ENCODE measurements at places on chromosomes 5 and 9.

GRCh38 chr5:155728146-155728856 is 598.7 kb upstream of the SGCD start:
- DNase-seq, result no peak

- no peak for DNase-seq
Measured at GRCh38 chr9:118976160-118976559, 393.1 kb downstream of the BRINP1 start.

GRCh38 chr5:113917997-113918396 is 404.5 kb downstream of the YTHDC2 start:
- no peak for DNase-seq

GRCh38 chr9:33946779-33947535 is 101.7 kb downstream of the UBAP2 start:
- DNase-seq, result no peak

- DNase-seq, result no peak
Measured at GRCh38 chr9:134554373-134555093, 87.1 kb upstream of the COL5A1 start.

DNA sequence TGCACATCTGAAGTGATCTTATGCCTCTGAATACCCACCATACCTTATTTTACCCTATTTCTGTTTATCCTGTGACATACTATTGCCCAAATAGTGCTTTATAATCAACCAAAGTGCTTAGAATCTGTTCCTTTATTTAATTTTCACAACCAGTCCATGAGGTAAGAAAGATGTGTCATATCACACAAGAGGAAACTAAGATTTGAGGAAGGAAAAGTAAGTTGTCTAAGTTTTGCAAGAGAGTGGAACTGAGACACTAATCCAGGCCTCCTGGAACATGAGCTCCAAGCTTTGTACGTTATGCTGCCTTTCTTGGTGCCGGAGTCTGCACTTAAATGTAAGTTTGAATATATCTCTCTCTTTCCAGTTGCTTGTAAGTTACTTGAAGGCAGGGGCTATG is 17.2 kb downstream of the KDM3B start:
- no peak for DNase-seq

- DNase-seq, result no peak
Measured at GRCh38 chr9:84597131-84597530, 72.4 kb upstream of the NTRK2 start.

GRCh38 chr5:142902186-142902965 is 132.2 kb downstream of the ARHGAP26 start:
- no peak for DNase-seq

GRCh38 chr9:73805111-73805510 is 653.4 kb downstream of the ANXA1 start:
- DNase-seq, result no peak

DNA sequence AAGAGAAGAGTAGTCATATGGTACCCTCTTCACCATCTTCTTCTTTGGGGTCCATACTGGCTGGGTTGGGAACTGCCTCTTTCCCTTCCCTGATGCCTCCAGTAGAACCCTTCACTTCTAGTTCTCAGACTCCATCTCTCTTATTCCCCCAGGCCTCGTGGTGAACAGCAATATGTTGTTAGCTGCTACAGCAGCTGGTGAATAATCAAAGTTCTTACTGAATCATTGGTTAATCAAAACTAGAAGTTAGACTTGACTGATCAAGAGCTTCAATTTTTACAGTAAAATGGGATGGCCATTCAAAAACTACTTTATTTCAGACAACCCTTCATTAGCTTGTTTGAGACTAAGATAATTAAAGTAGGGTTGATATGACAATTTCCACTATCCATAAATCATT is 190.9 kb upstream of the GNA14 start:
- no peak for DNase-seq

DNA sequence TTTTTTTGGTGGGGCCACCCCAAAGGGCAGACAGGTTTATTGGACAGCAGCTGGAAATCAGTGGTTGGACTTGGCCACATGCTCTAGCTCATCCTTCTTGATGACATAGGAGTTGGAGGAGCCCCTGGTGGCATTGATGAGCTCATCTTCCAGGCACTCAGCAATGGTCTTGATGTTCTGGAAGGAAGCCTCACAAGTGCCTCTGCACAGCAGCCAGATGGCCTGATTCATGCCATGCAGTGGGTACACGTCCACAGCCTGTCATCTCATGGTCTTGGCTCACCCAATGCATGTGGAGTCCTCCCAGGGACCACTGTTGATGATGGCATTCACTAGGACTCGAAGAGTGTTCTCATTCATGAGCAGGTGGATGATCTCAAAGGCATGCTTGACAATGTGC is 11.3 kb upstream of the RCL1 start:
- DNase-seq, result no peak

DNA sequence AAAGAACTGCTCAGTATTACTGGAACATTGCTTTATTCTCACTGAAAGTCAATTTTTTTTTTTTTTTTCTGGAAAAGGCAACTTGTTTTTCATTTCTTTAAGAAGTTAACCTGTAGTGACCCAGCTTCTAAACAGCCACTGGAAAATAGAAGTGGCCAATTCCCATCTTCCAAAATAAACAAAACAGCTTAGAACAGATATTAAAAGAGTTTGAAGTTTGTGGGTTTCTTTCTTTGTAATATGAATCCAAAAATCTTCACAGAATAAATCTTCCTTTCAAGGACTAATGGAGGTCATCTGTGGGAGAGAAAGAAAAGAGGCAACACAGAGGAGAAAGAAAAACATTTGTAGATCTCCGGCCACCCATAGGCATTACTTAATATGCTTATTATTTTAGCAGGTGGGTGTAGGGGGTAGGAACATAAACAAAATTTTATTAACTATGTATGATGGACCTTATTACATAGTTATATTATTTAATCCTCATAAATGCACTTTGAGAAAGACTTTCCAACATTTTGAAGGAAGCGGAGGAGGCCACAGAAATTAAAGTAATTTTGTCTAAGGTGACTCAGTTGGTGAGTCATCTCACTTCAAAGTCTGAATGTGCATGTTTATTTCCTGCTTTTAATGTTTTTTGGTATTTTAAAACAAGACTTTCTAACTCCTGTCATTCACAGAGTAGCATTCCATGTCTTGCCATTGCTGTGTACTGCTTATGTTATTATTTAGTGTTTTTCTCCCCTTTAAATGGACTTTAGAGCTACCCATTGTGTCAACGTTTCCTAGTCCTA is 1791.8 kb upstream of the WWC1 start:
- DNase-seq, result no peak

GRCh38 chr5:56961746-56962145 is 9.8 kb upstream of the MIER3 start:
- DNase-seq, result no peak

DNA sequence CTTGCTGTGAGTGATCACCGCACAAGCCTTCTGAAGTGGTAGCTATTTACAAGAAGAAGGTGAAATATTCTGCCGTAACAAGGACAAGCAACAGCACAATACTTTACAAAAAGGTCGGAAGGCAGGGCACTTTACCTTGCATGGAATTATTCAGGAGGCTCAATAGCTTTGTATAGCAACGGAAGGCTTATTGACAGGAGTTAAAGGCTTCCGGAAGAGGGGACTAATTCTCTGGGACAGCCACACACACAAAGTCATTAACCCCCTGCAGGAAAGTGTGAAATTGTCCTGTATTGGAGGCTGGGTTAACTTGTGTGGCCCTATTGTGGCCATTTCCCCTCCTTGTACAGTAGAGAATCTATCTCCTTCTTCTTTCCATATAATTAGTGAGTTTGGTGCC is 199.3 kb upstream of the SEMA6A start:
- DNase-seq, result no peak

GRCh38 chr9:127539259-127539981 is 72.7 kb upstream of the STXBP1 start:
- DNase-seq, result no peak

- DNase-seq, result no peak
Measured at GRCh38 chr5:77167695-77168121, 42.8 kb upstream of the PDE8B start.

DNA sequence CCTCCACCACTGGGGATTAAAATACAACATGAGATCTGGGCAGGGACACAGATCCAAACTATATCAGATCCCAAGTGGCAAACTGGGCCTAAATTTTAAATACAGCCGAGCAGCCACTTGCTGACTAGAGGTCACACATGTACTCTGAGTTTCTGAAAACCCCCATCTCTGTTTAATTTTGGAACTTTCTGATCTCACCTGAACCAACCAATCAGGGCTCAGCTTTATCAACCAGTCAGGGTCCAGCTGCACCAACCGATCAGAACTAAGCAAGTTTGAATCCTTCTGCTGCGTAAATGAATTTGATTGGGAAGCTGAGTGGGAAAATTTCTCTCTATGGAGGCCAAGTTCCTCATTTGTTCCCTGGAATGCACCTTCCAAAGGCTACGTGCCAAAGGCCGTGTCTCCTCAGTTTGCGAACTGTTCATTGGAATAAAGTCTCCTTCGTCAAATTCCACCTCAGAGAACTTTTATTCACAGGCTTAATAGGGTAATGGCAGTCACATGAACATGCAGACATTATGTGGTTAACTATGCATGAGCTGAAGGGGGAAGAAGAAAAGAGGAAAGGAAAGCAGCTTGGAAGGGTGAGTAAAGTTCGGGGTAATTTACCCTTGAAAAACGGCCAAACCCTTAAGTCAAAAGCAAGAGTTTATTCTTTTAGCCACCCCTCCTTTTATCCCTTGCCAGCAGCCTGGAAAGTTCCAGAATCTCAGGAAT is 3.7 kb downstream of the CD180 start:
- DNase-seq, result no peak

- DNase-seq, result no peak
Measured at GRCh38 chr5:61967681-61968080, 338.3 kb upstream of the KIF2A start.

- DNase-seq, result no peak
Measured at GRCh38 chr9:98468567-98469239, 213.3 kb upstream of the TBC1D2 start.

GRCh38 chr5:122120957-122121356 is 8.4 kb upstream of the ZNF474 start:
- no peak for DNase-seq

DNA sequence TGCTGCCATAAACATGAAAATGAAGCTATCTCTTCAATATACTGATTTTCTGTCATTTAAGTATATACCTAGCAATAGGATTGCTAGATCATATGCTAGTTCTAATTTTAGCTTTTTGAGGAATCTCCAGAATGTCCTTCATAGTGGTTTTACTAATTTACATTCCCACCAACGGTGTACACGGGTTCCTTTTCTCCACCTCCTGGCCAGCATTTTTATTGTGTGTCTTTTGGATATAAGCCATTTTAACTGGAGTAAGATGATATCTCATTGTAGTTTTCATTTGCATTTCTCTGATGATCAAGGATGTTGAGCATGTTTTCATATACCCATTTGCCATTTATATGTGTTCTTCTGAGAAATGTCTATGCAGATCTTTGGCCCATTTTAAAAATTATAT is 446.5 kb downstream of the GABRG2 start:
- no peak for DNase-seq

DNA sequence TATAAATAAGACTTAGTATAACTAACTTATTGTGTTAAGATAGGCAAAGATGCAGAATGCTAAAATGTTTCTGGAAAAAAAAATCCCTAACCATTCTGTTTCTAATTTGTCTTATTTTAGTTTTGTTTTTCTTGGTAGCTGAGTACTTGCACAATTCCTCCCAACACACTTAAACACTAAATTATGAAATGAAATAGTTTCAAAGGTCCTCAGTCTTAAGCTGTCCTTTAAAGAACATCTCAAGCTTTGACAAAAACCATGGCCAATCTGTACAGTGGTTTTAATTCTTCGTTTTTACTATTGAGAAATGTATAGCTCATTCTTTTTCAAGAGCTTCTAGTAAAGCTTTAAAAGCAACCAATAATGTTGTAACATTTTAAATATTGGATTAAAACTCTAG is 171.5 kb downstream of the EDIL3 start:
- DNase-seq, result no peak

- DNase-seq, result no peak
Measured at GRCh38 chr5:83337453-83338035, 134.0 kb upstream of the VCAN start.

GRCh38 chr9:137278721-137279711 is 1.5 kb downstream of the TOR4A start:
- no peak for DNase-seq

GRCh38 chr5:112604732-112605630 is 132.7 kb upstream of the APC start:
- DNase-seq, result no peak

GRCh38 chr9:133825555-133826218 is 87.5 kb upstream of the SARDH start:
- no peak for DNase-seq

- no peak for DNase-seq
Measured at GRCh38 chr9:86764221-86764624, 183.1 kb downstream of the GAS1 start.

DNA sequence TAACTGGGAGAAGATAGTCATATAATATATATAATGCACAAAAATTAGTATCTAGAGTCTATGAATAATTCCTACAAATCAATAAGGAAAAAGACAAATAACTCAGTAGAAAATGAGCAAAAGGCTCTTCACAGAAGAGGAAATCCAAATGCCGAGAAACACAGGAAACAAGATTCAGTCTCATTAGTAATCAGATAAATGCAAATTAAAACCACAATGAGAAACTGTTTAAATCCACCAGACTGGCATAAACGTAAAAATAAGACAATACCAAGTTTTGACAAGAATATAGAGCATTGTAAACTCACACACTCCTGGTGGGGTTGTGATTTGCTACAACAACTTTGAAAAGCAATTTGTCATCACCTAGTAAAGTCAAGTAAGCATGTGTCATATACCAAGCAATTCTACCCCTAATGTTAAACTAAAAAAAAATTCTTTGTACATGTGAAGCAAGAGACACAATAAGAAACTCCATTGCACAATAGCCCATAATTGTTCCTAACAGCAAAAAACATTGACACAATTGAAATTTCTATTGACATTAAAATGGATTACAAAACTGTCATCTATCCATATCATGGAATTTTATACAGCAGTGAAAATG is 21.0 kb upstream of the UBLCP1 start:
- no peak for DNase-seq

- DNase-seq, result no peak
Measured at GRCh38 chr5:57137401-57137800, 36.5 kb upstream of the GPBP1 start.

GRCh38 chr5:53508125-53508524 is 27.7 kb downstream of the FST start:
- no peak for DNase-seq

Data from stimulated activated CD4-positive, alpha-beta T cell treated with anti-CD3 and anti-CD28 coated beads, Interleukin-1b, Interleukin-23, amount 100 ng/mL, for 1 hour (primary cell).